NCI-H1694 (cell line): ENCODE measurements at places on chromosomes 4 and X.

GRCh38 chr4:76931087-76931486, 18.5 kb upstream of the SEPTIN11 start:
- DNase-seq: no peak

DNA sequence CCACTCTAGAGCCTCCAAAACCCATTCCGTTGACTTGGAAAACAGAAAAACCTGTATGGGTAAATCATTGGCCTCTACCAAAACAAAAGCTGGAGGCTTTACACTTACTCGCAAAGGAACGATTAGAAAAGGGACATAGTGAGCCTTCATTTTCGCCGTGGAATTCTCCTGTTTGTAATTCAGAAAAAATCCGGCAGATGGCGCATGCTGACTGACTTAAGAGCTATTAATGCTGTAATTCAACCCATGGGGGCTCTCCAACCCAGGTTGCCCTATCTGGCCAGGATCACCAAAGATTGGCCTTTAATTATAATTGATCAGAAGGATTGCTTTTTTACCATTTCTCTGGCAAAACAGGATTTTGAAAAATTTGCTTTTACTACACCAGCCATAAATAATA, 60.8 kb downstream of the ZNF732 start:
- DNase-seq: peak; percentile 45

GRCh38 chr4:117692538-117692937, 341.7 kb upstream of the NDST3 start:
- DNase-seq: no peak

GRCh38 chrX:292900-293897, 12.0 kb downstream of the PLCXD1 start:
- DNase-seq: no peak

GRCh38 chr4:81904121-81904520, 432.4 kb upstream of the RASGEF1B start:
- DNase-seq: no peak

GRCh38 chr4:148044912-148045352, 313.0 kb downstream of the ARHGAP10 start:
- DNase-seq: no peak

GRCh38 chr4:74873545-74874301, 59.2 kb upstream of the PARM1 start:
- DNase-seq: no peak

- no peak for DNase-seq
Observed at GRCh38 chrX:44935640-44936039, 62.7 kb downstream of the KDM6A start.

DNA sequence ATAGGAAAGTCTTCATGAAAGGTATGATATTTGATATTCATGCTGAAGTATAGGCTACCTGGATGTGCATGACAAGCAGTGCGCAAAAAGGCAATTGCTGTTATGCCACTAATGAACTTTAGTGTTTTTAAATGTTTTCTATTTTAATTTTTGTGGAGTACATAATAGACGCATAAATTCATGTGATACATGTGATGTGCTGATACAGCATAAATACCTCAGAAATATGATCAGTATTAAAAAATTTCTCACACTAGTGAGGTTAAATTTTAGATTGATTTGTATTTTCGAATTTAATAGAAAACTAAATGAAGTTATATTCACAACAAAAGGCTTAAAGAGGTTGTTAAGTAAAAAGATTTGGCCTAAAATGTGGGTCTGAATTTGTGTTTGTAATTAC, 2.2 kb downstream of the UGT2A1 start:
- no peak for DNase-seq

DNA sequence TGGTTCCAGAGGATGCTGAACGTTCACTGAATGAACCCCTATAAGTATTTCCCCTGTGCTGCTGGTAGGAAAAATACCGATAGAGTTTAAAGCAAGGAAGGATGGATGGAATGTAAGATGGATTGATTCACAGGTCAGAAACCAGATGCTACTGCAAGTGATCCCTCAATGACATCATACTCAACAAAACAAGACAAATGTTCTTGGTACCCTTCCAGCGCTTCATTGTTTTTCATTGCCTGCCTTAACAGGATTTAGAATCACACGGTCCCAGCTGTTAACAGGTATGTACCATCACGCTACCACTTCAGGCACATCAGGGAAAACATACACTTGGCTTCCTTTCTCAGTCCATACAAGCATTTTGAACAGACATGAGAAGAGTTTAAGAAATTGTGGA, 118.1 kb upstream of the TLR3 start:
- peak; percentile 40 for DNase-seq

- DNase-seq: no peak
Observed at GRCh38 chr4:24794480-24794879, 893 bp upstream of the SOD3 start.

DNA sequence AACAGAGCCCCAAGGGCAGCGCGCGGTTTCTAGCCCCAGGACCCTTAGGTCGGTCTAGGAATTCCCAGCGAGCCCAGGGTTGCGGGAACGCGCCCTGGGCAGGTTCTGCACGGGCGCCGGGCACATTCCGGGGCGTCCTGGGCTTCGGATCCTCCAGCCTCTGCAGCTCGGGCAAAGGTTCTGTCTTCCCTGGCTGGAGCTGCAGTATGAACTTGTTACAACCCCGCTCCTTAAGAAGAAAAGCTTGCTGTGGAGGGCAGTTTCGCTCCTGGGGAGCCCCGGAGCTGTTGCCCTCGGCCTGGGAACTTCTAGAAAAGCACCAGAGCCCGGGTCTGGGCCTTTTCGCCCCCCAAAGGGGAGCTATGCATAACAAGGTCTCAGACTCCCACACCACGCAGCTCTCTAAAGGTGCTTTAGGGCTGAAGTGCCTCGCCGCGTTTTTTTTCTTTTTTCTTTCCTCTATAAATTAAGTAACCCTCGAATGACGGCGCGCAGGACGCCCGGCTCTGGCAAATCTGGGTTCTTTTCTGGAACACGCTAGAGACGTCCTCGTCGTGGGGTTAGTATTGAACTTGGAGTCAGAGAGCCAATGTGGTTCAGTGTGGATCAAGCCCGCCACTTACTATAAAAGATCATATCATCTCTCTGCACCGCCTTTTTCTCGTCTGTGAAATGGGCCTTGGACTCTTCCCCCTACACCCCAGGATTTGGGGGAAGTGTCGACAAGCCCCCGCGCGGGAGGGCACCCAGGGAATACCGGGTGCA, 5.7 kb downstream of the MSX1 start:
- DNase-seq: no peak

GRCh38 chrX:132022198-132022966, 720 bp upstream of the STK26 start:
- DNase-seq: peak; percentile 23

DNA sequence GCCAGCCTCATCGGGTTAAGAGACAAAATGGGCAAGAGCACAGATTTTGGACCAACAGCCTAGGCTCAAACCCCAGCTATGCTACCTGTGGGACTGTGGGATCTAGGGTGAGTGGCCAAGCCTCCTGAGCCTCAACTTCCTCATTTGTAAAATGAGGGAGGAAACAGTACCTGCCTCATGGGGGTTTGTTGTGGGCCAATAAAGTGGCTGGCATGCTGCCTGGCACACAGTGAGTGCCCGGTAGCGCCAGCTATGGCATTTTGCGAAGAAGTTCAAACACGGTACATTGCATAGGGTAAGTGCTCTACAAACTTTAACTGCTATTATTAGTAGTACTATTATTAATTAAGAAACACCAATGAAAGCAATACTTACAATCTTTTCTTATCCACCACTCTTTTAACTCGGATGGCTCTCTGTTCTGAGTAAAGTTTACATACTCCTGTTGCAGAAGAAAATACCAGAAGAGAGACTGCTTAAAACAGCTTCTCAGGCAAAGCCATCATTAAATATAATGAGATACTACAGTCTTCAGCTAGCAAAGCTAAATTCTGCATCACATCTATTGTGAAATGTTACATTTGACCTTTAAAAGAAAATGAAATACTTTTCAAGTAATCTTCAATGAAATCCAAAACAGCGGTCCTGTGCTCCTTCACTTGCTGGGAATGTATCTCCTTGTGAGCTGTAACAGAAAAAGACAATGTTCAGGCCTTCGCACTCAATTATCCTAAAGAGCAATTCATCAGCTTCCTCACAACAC, 70.1 kb downstream of the NSG1 start:
- DNase-seq: no peak

GRCh38 chr4:134345244-134345643, 143.7 kb upstream of the PABPC4L start:
- no peak for DNase-seq
